ENCODE measurements at places on chromosomes 16 and 17. TPM values are rescaled to one million over a fixed set of nuclear protein-coding genes. Genes with fewer than 3 reads are reported as not detected.

- H3K27ac ChIP-seq: peak overlapping the region; percentile 94
- H3K4me3 ChIP-seq: peak overlapping the region; percentile 80
- DNase-seq: no peak
- no peaks in the 10 kb centered on the region for H3K27me3 ChIP-seq
Measured at GRCh38 chr17:77446940-77447634, 306.3 kb downstream of the SEC14L1 start.

The NPIPB5 gene
- total RNA-seq: 488 TPM

- peaks cover 4% of the 10 kb centered on the region for H3K36me3 ChIP-seq
- no peak overlapping the region for H3K4me3 ChIP-seq
- DNase-seq: no peak
- H3K27me3 ChIP-seq: no peaks in the 10 kb centered on the region
- H3K4me1 ChIP-seq: peaks cover 17% of the 10 kb centered on the region
Measured at GRCh38 chr17:51060396-51060795, 60.3 kb downstream of the SPAG9 start.

DNA sequence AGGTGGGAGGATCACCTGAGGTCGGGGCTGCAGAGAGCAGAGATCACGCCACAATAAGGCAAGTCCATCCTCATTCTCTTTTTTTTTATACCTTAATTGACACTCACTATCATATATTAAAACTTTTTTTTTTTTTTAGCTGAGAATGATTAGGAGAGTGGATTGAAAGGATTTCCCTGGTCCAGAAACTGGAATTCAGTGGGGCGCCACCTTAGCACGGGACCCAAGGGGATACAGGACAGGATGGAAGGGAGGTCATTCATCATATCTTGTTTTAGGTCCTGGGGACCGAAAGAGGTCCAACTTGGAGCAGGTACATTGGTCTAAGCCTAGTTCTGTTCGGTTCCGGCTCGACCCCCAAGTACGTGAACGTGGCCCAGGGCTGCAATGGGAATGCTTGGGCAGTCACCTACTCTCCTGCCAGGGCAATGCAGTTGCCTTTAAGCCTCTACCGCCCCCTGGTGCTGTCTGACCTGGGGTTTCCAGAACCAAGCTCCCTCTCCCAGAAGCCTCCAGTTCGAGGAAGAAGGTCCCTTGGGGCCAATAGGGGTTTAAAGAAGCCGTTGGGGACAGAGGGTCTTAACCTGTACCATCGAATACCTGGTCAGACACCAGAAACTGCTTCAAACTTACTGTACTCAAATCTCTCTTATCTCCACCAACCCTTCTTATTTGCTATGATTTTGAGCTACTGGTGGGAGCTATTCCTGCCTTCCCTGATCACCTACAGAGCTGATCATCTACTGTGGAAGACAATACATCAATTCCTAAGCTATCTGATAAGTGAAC is 19.9 kb upstream of the GPATCH8 start:
- H3K4me3 ChIP-seq: no peak overlapping the region
- H3K27me3 ChIP-seq: peaks cover 7% of the 10 kb centered on the region
- H3K27ac ChIP-seq: no peak overlapping the region
- DNase-seq: no peak
- H3K36me3 ChIP-seq: no peaks in the 10 kb centered on the region
- H3K4me1 ChIP-seq: no peaks in the 10 kb centered on the region

The ZG16B gene
- total RNA-seq: 0.33 TPM

- H3K4me1 ChIP-seq: no peaks in the 10 kb centered on the region
- DNase-seq: no peak
Measured at GRCh38 chr17:67018471-67019434, 25.6 kb upstream of the CACNG1 start.

DNA sequence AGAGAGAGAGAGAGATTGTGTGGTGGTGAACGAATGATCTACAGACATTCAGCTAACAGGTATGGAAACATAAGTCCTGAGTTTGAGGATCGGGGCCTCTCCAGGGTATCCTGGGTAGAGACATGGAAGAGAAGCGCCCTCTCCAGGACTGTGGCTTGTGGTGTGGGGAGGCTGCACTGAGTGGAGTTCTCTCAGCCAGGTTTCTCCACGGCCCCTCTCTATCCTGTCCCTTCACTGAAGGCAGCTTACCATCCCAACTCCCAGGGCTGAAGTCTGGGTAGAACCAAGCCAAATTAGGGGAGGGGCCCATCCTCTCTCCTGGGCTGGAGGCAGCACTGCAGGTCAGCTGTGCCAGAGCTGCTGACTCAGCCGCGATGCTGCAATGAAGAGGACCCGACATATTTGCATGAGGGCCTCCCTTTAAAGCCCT is 6.2 kb downstream of the C1QL1 start:
- no peak overlapping the region for H3K27ac ChIP-seq
- H3K4me3 ChIP-seq: no peak overlapping the region
- peaks cover 20% of the 10 kb centered on the region for H3K4me1 ChIP-seq

The TOM1L1 gene
- not detected for total RNA-seq

The MRM3 gene
- 23.3 TPM for total RNA-seq

GRCh38 chr17:68853036-68853435 is 102.2 kb downstream of the ABCA8 start:
- peaks cover 7% of the 10 kb centered on the region for H3K27me3 ChIP-seq
- no peak overlapping the region for H3K27ac ChIP-seq
- DNase-seq: no peak
- no peak overlapping the region for H3K4me3 ChIP-seq

The OR2C1 gene
- 0.80 TPM for total RNA-seq

The CHST6 gene
- total RNA-seq: 0.05 TPM

The STXBP4 gene
- 6.9 TPM for total RNA-seq

DNA sequence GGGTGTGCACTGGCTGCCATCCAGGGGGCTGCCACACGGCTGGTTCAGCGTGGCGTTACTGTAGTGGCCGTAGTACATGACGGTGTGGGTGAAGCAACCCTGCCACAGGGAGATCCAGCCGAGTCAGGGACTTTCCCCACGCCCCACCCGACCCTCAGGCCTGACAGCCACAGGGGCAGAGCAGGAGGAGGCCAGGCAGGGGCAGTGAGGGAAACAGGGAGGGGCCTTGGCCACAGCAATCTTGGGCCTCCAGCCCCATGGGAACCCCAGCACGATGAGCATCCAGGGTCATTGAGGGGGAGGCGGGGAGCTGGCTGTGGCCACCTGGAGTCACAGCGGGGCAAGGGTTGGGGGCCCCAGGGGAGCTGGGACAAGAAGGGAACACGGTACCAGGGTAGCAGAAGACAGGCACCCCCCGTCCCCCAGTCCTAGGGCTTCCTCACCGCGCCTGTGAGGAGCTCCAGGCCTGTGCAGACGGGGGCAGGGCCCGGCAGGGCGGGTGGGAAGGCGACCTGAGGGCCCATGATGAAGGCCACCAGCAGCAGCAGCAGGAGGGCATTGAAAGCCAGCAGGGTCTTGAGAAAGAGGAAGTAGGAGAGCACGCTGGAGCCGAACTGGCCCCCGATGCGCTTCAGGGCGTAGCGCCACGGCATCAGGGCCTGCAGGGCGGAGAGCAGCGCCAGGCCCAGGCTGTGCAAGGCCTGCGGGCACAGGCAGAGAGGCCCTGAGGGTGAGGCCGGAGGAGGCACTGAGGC is 4.3 kb downstream of the TMC6 start:
- peak overlapping the region; percentile 50 for H3K4me3 ChIP-seq
- H3K36me3 ChIP-seq: peaks cover 55% of the 10 kb centered on the region
- H3K27ac ChIP-seq: peak overlapping the region; percentile 76
- DNase-seq: peak; percentile 76
- peaks cover 74% of the 10 kb centered on the region for H3K4me1 ChIP-seq

DNA sequence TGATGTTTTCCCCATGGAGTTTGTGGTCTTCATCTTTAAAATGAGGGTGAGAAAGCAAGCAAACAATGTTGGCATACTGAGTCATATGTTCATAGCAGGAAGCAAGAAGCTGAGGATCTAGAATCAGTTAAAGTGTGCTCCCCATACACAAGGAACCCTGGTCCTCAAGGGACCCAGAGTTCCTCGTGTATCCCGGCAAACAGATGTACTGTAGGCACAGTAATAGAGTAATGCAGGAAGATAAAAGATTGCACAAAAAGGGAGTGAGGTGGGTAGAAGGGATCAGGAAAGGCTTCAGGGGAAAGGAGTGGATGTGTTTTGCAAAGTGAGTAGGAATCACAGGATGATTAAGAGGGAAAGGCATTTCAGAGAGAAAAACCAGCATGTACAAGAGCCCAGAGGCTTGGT is 412.3 kb upstream of the CDH11 start:
- H3K27ac ChIP-seq: no peak overlapping the region
- no peak overlapping the region for H3K4me3 ChIP-seq
- no peaks in the 10 kb centered on the region for H3K36me3 ChIP-seq
- no peaks in the 10 kb centered on the region for H3K27me3 ChIP-seq
- H3K4me1 ChIP-seq: no peaks in the 10 kb centered on the region

DNA sequence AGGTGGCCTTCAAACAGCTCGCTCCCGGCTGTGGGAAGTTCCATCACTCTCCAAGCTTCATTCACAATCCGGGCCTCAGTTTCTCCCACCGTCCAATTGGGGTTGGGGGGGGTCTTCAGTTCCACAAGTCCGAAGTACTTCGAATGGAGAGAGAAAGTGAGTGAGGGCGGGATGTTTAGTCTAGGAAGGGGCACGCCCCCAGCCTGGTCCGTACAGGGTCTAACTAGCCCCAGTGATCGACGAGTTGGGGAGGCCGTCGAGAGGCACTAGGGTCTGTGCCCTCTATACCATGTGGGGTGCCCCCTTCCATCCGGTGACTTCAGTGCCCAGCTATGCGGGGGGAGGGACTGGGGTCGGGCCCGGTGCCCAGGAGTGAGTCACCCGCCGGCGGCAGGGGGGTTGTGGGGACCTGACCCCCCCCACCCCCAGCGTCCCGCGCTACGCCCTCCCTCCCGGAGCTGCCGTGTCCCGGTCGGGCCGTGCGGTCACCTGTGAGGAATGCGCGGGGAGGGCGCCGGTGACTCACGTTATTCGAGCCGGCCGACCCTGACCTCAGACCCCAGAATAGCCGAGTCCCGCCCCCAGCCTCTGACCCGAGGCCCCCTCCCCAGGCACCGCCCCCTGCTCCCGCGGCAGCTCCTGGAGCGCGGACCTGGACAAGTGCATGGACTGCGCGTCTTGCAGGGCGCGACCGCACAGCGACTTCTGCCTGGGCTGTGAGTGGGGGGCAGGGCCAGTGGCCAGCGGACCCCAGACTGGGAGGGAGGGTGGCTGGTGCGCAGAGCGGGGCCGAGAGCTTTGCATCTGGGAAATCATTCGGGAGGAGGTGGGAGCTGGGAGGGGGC is 658 bp downstream of the TNFRSF12A start:
- H3K4me3 ChIP-seq: peak overlapping the region; percentile 92
- peaks cover 49% of the 10 kb centered on the region for H3K4me1 ChIP-seq
- H3K27ac ChIP-seq: peak overlapping the region; percentile 99
- peak; percentile 38 for DNase-seq

GRCh38 chr16:81189100-81189664 is 49.3 kb upstream of the BCO1 start:
- peaks cover 6% of the 10 kb centered on the region for H3K27me3 ChIP-seq
- no peak overlapping the region for H3K27ac ChIP-seq
- H3K4me1 ChIP-seq: no peaks in the 10 kb centered on the region
- no peak overlapping the region for H3K4me3 ChIP-seq
- no peak for DNase-seq

DNA sequence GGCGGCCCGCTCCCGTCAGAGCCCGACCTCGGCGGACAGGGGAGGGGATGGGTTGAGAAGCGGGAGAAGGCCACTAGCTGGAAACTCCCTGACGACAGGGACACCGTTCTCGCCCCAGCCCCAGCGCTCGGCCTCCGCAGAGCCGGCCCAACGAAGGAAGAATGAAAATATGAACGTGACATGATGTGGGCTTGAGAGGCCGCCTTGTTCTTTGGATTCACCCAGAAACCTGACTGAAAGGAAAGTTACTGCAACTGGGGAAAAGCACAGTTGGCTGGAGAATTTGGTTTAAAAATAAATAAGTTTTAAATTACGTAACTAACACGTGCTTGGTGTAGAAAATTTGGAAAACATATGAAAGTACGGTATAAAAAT is 21.1 kb downstream of the NPTX1 start:
- H3K36me3 ChIP-seq: peaks cover 6% of the 10 kb centered on the region
- peaks cover 15% of the 10 kb centered on the region for H3K4me1 ChIP-seq
- DNase-seq: no peak
- peak overlapping the region; percentile 92 for H3K4me3 ChIP-seq
- peak overlapping the region; percentile 92 for H3K27ac ChIP-seq
- peaks cover 31% of the 10 kb centered on the region for H3K27me3 ChIP-seq

DNA sequence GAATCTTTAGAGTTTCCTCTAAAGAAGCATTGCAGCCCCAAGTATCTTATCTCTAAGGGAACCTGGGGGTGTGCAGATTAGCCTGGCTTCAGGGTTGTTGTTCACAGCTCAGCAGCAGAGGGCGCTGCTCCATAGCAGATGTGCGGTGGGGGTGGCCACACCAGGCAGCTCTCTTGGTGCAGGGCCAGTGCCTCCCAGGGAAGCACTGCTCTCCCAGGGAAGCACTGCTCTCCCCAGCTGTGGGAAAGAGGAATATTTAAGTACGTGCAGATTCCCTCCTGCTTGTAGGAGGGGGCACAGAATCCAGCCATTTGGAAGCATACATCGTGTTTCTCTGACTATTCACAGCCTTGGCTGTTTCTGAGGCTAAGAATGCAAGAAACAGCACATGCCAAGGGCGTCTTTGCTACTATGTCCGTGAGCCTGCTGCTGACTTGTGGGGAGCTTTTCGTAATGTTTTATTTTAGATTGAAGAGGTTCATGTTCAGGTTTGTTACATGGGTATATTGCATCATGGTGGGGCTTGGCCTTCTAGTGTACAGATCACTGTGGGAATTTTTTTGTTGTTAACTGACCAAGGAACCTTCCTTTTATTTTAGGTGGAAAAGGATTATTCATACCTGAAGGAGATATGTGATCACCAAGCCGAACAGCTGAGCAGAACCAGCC is 217.8 kb downstream of the SPECC1 start:
- peak; percentile 29 for DNase-seq
- no peak overlapping the region for H3K4me3 ChIP-seq
- H3K36me3 ChIP-seq: peaks cover 9% of the 10 kb centered on the region
- H3K27me3 ChIP-seq: no peaks in the 10 kb centered on the region
- H3K27ac ChIP-seq: no peak overlapping the region

- no peaks in the 10 kb centered on the region for H3K27me3 ChIP-seq
- DNase-seq: no peak
- H3K4me1 ChIP-seq: peaks cover 35% of the 10 kb centered on the region
- H3K4me3 ChIP-seq: no peak overlapping the region
- peaks cover 84% of the 10 kb centered on the region for H3K36me3 ChIP-seq
- H3K27ac ChIP-seq: peak overlapping the region; percentile 11
Measured at GRCh38 chr16:17134586-17134985, 336.2 kb downstream of the XYLT1 start.

The OR4D1 gene
- not detected for total RNA-seq

DNA sequence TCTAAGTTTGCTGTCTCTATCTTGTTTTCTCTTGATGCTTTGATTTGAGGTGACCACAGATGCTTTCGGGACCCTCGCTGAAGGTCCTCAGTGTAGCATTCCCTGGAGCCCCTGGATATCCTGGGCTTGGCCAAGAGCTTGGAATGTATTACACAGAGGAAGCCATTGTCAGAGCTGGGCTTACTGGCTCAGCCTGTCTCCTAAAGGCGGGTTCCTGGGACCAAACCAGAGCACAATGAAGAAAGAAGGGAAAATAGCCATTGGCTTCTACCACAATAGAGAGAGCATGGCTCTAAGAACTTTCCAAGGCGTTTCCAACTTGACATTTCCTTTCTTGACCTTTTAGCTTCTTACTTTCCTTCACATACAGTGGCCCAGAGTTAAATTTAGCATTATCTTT is 229.3 kb downstream of the HS3ST3A1 start:
- no peak for DNase-seq
- H3K27me3 ChIP-seq: no peaks in the 10 kb centered on the region
- no peak overlapping the region for H3K27ac ChIP-seq

Measured in activated B cell treated with CpG ODN at 0.5 μM for 24 hours (primary cell).